ENCODE measurements at places on chromosomes 5 and 9.
A peak's percentile ranks its signal among the peaks of the same experiment; 100 is the strongest.

- DNase-seq = no peak
Measured at GRCh38 chr9:136742591-136743391, at the start of gene LCN10. TSS of gene LCN10 (minus strand) at chr9:136742940. CDS start at chr9:136742903, 37 bp downstream.

DNA sequence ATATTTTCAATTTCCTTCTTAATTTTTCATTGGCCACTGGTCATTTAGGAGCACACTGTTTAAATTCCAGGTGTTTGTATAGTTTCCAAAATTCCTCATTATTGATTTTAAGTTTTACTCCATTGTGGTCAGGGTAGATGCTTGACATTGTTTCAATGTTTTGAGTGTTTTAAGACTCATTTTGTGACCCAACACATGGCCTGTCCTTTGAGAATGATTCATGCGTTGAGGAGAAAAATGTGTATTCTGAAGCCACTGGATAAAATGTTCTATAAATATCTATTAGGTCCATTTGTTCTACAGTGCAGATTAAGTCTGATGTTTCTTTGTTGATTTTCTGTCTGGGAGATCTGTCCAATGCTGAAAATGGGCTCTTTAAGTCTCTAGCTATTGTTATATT, 24.4 kb upstream of the FNIP1 start:
- DNase-seq = no peak

GRCh38 chr9:38384990-38385848, 7.3 kb upstream of the ALDH1B1 start:
- no peak for DNase-seq

- DNase-seq = no peak
Measured at GRCh38 chr5:73282383-73282782, 109.4 kb downstream of the TMEM174 start.

GRCh38 chr9:127982912-127983311, 2.1 kb upstream of the EEIG1 start:
- no peak for DNase-seq

DNA sequence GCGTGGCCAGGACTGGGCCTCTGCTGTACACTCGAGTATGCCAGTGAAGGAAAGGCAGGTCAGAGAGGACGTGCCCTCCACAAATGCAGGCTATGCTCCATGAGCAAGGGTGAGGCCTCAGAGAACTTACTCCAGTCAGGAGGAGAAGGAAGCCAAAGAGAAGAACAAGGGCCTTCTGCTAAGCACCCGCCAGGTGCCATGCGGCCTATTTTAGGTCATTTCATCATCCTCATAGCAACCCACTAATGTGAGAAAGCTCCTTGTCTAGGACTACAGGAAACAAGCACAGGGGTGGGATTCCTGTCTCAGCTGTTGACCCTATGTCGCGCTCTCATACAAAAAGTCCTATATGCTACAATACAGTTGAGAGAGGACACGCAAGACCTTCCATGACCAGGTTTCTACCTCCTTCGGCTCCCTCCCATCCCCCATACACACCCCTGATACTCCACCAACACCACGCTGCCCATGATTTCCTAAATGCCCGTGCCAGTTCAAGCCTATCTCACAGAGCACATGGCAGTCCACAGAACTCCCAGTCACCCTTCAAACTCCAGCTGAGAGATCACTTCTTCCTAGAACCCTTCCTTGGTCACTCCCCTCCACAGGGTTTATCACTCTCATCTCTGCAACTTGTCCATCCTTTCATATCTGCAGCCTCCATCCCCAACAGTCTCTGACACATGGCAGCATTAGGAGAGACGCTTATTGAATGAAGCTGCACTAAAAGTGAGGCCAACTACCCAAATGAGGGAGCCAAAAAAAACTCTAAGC, 26.8 kb downstream of the PSMB7 start:
- no peak for DNase-seq

DNA sequence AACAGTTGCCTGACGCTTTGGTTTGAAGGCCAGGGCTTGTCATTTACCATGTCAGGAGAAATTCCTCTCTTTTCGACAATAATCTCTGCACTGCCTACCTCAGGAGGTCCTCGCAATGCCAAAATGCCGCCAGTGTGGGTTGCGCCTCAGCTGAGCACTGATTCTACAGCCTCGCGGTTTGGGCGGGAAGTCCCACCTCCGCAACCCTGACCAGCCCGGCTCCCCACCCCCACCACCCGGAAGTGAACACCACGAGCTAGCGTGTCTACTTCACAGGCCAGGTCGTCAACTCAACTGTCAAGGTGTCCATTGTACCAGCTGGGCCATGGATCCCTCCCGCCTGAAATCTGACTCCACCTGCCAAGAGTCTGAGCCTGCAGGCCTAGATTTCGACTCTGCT, at the start of gene TPD52L3:
TSS of gene TPD52L3 (plus strand) at position 273 of the 400 bp plus-strand sequence. CDS start 221 bp downstream, outside the sequence.
- DNase-seq = no peak

DNA sequence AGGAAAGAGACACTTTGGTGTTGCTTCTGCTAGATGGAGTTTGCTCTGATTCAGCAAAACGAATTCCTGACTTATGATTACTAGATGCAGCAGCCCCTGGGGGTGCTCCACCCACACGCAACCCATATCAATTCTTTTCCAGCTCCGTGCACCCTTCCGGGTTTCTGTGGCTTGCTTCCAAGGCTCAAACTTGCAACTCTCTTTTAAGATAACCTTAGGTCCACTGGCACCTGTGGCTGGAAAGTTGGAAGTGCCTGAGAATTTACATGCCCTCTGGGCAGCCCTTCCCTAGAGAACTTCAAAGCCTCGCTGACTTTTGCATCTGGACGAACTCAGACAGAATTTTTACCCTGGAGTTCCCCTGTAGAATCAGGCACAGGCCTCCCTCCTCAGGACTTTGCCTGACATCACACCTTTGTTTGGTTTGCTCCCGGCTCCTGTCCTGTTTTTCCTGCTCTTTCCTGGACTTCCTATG, 224.9 kb downstream of the SNX18 start:
- no peak for DNase-seq

- no peak for DNase-seq
Measured at GRCh38 chr9:37706290-37706689, 47.3 kb upstream of the TRMT10B start.

- peak; percentile 62 for DNase-seq
Measured at GRCh38 chr9:134403682-134404301, 77.5 kb downstream of the RXRA start.

- no peak for DNase-seq
Measured at GRCh38 chr5:172973931-172974330, 9.6 kb upstream of the ATP6V0E1 start.

Data from stimulated activated CD8-positive, alpha-beta memory T cell treated with anti-CD3 and anti-CD28 coated beads, Interleukin-4, amount 100 ng/mL, for 48 hours (primary cell).